ENCODE measurements at places on chromosomes 1 and 21.

DNA sequence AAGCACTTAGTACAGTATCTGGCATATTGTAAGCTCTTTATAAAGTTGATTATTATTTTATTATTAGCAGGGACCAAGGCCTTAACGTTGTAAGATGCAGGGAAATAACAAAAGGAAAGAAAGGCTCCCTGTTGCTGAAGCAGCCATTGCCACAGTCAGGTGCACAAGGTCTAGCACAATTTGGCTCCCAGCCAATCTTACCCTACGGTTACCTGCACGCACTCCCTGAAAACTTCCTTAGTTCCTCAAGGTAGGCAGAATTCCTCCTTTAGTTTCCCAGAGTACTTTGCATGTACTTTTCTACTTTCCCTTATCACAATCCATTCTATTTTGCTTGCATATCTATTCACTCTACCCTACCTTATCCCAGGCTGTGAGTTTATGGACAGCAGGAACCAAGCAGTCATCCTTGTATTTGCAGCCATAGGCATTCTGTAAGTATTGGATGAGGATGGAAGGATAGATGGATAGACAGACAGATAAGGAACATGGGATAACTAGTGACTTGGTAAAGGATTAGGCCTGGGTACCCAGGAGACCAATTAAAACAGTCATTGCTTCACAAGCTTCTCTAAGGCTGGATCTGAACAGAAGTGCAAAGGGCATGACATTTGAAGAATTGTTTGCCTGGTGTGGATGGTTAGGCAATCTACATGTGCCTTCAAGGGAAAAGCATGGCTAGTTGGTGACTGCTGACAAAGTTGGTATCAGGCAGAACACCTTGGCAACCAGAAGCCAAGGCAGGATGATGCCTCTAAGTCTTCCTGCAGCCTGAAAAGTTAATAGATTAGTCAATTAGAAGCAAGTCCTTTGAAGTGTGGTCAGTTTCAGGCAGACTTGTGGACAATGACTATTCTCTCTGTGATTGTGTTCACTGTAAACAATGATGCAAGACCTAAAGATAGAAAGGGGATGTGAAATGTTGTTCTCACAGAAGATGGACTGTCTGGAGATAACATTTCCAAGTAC lies 20.8 kb upstream of the JAK1 start:
- DNase-seq = no peak

DNA sequence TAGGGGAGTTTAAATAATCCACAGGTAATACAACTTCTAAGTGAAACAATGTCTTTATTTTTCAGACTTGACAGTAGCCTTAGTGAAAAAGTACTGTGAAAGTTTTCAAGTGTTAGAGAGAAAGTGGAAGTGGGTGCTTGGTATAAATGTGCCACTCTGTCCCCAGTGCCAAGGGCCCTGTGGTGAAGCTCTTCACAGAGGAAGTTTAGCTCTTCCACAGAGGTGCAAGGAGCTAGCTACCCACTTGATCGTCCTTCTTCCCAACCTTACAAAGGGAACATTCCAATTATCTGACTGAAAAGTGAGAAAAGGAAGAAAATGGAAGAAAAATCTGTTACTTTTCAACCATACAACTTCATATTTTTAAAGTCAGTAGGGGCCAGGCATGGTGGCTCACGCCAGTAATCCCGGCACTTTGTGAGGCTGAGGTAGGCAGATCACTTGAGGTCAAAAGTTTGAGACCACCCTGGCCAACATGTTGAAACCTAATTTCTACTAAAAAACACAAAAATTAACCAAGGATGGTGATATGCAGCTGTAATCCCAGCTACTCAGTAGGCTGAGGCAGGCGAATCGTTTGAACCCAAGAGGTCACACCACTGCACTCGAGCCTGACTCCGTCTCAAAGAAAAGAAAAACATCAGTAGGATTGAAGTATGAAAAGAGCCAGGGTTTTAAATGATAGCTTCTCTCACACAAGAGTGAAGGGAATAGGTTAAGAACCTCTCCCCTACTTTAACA lies 41.0 kb upstream of the PTPRC start:
- no peak for DNase-seq

- peak; percentile 24 for DNase-seq
Measured at GRCh38 chr1:83641206-83641658, 357.7 kb downstream of the TTLL7 start.

DNA sequence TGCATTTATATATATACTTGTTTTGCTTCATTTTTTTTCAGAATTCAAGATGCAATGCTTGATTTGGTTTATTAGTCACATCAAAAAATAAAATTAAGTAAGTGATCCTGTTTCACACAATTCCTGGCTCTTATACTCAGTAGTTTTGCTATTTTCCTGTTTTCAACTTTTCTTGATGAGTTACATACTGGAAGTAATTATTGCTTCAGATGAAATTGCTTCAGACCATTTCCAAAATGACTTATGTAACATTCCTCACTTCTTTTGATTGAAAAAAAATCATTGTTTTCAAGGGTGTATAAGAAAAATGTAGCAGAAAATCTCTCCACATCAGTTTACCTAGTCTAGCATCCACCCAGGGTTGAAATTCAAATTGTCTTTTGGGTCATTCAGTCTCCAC lies 65.0 kb downstream of the RGS2 start:
- no peak for DNase-seq

- no peak for DNase-seq
Measured at GRCh38 chr1:92551916-92552315, 65.2 kb upstream of the GFI1 start.

DNA sequence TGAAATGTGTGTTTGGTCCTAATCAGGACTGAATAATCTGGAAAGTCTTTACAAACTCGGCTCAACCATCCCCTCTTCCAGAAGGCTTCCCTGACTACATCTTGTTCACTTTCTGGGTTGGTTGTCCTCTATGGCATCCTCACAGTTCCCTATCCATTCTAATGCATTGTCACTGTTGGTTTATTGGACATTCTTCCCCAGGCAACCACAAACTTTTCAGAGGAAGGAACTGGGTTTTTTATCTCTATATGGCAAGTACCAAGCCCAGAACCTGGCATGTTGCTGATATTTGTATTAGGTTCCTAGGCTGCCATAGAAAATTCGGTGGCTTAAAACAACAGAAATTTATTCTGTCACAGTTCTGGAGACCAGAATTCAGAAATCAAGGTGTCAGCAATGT lies 363.5 kb upstream of the ST6GALNAC5 start:
- DNase-seq = no peak

- DNase-seq = no peak
Measured at GRCh38 chr1:8537991-8538390, 220.1 kb downstream of the SLC45A1 start.

DNA sequence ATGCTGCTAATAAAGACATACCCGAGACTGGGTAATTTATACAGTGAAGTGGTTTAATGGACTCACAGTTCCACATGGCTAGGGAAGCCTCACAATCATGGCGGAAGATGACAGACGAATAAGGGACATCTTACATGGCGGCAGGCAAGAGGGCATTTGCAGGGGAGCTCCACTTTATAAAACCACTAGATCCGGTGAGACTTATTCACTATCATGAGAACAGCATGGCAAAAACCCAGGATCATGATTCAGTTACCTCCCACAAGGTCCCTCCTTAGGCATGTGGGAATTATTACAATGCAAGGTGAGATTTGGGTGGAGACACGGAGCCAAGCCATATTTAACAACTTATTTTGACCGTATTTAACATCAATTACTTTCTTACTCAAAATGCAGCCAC lies 739.0 kb downstream of the NCAM2 start:
- no peak for DNase-seq

DNA sequence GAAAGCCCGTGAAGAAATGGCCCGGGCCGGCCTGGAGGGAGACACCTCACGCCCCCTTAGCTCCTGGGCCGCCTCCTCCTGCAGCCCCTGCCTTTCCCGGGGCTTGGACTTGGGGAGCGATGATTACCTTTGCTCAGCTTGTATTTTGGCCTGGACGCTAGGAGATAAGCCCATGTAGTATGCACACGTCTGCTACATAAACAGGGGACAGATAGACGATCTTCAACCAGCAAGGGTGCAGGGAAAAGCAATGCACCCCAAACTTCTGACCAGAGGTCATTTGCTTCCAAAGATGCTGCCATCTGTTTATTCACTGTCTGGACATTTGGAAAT lies 936 bp downstream of the TP73 start:
- DNase-seq = no peak

DNA sequence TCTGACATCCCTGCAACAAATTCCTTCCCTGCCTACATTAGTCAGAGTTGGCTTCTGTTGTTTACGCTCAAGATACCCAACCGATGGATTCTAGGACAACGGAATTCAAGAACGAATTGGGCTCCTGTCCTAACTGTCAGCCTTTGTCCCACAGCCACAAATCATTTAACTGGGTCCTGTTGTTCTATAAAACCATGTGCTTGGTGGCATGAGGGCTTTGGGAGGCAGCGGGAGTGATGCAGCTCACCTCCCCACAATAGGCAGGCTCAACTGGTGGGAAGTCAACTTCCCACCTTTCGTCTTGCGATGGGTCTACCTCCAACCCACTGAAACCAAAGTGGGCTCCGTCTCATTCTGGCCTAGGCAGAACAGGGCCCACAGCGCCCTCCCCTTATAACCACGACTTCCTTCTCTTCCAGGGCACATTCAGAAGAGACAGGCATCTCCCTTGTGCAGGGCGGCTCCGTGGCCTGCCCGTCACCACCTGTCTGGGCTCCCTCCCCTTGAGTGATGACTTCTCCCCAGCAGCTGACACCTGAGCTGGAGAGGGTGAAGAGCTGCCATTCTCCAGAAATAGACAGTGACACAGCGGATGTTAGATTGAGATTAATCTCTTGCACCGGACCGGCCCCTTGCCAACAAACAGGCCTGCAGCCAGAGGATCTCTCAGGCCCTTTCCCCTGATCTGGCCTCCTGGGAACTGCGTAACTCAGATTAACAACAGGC lies 26.5 kb downstream of the LRRC38 start:
- peak; percentile 38 for DNase-seq

DNA sequence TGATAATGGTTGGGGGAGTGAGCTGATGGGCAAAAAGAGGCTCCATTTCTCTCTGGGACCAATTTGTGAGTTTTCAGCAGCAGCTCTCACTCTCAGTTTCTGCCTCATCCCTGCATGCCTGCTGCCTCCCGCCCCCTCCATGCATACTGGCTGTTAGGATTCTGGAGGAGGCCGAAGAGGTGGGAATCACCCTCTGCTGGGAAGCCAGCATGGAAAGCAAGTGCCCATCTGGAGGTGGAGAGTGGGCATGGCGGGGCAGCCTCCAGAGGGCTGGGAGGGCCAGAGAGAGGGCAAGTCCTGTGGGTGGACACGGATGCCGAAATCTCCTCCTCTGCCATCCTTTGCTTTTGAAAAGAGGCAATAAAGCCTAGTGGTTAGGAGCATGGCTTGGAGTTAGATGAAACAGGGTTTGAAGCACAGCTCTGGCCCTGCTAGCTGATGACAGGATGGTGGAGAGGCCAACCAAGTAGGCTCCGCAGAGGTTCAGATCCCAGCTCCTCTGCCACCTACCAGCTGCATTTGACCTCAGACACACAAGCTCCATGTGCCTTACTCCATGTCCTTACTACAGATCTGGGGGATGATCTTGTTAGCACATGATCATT lies 113.4 kb downstream of the GRIK3 start:
- no peak for DNase-seq

DNA sequence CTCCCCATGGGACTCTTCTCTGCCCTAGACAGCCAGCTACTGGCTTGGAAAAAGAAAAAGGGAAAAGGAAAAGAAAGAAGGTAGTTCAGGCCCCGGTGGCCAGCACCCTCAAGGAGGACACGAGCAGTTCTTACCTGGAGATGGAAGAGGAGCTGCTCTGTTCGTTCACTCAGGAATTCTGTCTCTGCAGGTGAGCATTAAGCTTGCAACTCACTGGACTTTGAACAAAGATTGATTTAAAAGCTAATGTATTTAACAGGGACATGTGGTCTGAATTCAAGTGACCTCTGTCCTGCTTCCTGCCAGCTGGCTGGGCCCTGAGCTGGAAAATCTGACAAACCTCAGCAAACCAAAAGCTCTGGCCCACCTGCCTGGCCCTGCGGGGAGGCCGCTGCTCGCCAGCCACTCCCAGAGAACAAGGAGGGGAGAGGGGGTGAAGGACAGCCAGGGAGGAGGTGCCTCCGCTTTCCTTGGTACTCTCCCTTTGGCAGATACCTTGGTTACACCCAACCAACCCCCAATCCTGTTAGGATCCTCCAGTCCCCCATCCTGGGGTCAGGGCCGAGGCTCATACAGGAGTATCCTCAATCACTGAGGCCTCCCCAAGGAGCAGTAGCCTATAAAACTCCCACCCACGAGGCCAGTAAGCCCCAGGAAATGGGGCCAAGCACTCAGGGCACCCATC lies at the start of gene PDZK1:
TSS of gene PDZK1 (minus strand) at position 186 of the 685 bp plus-strand sequence. CDS start 19,347 bp downstream, outside the sequence.
- peak; percentile 31 for DNase-seq

- no peak for DNase-seq
Measured at GRCh38 chr1:110173466-110174105, 23.3 kb downstream of the SLC6A17 start.

DNA sequence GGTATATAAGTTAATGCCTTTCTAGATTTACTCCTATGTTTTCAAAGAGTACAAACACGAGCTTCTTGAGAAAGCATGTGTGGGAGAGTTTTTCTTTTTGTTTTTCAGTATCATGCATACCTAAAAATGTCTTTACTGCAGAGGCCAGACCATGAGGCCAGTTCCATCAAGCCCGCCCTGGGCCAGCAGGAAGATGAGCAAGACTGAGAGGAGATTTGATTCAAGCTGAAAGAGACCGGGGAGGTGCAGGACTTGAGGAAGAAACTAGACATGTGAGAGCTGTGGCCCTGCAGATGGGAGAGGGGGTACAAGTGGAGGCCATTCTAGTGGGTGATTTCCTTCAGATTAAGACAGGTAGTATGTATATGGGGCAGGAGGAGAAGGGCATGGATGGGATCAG lies 33.4 kb upstream of the NTPCR start:
- no peak for DNase-seq

DNA sequence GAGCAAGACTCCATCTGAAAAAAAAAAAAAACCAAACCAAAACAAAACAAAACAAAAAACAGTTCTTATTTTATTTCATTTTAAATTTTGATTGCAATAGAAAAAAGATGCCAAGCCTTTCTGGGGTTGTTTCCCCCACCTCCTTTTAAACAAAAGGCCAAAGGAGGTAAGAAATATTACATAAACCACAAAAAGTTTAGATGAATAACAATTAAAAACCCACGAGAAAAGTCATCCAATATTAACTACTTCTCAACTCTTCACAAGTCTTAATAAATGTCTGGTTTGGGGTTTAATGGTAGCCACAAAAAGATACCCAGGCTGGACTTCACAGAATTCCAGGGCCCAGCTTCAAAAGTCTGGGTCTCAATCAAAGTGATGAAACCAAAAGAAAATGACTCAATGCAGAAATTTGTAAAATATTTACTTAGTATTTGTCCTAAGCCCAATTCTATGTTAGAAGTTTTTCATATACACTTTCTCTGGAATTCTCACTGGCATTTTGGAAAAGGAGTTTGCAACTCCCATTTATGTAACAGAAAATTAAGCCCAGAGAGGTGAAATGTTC lies 47.0 kb upstream of the SDC3 start:
- no peak for DNase-seq
